ENCODE measurements at places on chromosomes 1 and 21.

GRCh38 chr1:205313563-205314308 lies 7.8 kb downstream of the NUAK2 start:
- peak; percentile 32 for DNase-seq

DNA sequence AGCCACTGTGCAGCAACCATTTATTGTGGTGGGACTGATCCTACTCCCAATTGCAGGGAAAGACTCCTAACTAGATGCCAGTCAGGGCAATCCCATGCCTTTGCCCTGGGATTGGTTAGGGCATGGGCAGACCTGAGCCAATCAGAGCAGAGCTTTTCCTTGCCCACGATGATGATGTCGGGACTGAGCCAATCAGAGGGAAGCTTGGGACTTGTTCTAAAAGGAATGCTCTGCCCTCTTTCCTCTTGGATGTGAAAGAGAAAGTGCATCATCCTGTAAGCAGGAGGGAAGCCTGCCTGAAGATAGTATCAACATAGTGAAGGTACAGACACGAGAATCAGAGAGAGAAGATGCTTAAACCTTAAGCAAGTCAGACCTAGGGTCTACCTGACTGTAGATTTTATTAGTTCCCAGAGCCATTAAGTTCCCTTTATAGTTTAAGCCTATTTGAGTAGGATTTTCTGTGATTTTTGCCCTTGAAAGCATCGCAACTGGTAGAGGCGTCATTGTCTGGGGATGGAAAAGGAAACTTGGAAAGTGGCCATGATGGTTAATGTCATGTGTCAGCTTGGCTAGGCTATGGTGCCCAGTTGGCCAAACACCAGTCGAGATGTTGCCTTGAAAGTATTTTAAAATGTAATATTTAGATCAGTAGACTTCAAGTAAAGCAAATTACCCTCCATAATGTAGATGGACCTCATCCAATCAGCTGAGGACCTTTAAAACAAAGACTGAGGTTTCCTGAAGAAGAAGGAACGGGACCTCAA lies 19.9 kb downstream of the IRF2BP2 start:
- no peak for DNase-seq

GRCh38 chr1:152941037-152941711 lies 5.8 kb upstream of the SPRR5 start:
- no peak for DNase-seq

DNA sequence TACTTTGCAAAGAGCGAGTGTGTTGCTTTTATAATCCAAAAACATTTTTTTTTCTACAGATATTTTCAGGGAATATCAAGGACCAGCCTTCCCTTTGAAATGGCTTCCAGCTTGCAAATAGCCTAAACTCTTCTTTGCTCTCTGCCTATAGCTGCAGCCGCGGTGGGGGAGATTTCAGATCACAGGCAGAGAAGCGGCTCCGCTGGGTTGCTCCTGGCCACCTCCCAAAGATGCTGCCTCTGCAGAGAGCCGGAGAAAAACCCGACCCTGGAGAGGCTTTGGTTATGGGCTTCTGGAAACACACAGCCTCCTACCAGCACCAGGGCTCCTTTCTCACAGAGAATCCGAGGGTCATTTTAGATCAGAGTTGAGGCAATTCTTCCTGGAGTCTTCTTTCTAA lies 18.6 kb upstream of the PAX7 start:
- DNase-seq: no peak

DNA sequence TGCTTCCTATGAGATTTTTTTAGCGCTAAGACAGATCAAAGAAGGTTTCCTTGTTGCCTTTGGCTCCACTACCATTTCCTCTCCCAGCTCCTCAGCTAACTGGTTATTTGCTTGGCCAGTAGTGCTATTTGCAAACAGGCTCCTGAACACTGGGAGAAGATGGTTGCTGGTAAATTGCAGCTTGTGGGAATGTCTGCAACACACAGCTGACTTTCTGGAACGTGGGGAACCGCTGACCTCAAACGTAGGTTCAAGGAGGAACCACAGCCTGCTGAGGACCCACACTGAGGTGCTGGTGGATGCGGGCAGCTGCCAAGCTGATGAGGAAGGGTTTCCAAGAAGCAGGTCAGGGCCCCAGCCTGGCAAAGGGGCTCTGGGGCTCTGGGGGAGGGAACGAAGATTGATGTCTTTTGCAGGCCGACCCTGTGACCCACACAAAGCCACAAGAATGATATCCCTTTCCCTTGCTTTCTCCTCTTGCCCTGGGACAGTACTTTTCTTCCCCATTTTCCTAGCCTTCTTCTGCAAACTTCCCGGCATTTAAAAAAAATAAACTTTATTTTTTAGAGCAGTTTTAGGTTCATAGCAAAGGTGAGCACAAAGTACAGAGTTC lies 24.8 kb downstream of the GNG4 start:
- DNase-seq: no peak

GRCh38 chr1:52672946-52673345 lies 25.2 kb downstream of the COA7 start:
- no peak for DNase-seq

GRCh38 chr1:50750021-50750619 lies 209.9 kb downstream of the FAF1 start:
- no peak for DNase-seq

DNA sequence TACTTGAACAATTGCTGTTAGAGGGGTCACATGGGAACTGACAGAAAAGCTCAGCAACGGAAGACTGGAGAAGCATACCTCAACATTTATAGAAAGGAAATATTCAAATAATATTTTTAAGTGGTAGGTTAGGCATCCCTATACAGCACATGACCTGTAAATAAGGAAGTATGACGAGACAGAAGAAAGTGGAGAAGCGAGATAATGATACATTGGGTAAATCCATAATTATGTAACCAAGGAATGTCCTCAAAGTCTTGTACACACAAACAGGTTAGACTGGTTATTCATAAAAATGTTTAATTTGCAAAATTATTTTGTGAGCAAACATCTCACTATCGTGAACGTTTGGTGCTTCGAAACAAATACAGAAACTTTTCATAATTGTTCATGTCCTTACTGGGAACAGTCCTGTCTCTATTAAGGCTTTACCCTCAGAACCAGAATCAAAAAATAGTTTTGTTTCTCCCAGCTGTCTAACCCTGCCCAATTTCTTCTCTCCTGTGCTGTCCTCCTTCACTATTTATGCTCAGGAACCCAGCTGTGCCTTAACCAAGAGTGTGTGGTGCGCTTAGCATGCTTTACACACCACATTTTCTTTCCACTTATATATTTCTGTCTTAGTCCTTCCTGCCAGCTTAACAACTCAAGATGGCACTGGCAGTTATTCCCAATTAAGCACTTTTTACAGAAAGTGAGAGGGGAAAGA lies 10.2 kb downstream of the KMO start:
- no peak for DNase-seq

GRCh38 chr1:212007886-212008285 lies 27.5 kb downstream of the INTS7 start:
- DNase-seq: no peak

DNA sequence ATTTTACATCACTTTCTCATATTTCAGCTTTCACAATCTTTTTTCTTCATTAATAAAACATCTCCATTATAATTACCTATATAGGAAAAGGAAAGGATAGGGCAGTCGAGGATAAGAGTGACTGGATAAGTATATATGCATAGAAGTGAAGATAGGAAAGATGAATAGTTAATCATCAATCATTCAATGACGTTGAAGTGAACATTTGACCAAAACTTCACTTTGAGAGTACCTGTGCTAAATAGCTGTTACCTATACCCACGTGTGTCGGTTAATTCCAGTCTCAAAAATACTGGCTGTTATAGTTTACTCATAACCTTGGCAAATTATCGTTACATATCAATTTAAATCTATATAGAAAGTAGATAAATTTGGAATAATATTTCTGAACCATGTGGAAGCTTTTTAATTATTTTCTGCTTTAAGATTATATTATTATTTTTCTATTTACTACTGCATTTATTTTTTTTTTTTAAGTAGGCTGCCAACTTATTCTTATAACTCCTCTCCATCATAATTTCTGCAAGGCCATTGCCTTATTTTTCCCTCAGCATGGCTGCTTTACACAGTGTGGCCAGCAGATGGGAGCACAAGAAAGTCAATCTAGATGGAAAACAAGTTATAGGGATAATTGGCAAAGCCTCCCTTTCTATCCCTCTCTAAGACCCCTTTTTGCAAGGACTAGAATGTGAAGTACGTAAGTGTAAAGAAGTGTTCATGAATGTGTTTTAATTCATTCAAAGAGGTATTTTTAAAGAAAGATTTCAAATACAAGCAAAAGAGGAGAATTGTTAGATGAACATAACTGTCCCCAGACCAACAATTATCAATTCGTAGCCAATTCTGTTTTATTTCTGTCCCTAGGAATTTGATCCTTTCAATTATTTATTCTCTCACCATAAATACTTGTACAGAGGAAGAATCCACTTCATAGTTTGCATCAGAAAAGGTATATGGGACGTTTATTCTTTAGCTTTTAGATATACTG lies 290.4 kb downstream of the KCNT2 start:
- DNase-seq: no peak

GRCh38 chr1:174797398-174797797 lies 202.3 kb upstream of the CACYBP start:
- no peak for DNase-seq

GRCh38 chr1:230048322-230048721 lies 18.7 kb upstream of the GALNT2 start:
- DNase-seq: no peak

DNA sequence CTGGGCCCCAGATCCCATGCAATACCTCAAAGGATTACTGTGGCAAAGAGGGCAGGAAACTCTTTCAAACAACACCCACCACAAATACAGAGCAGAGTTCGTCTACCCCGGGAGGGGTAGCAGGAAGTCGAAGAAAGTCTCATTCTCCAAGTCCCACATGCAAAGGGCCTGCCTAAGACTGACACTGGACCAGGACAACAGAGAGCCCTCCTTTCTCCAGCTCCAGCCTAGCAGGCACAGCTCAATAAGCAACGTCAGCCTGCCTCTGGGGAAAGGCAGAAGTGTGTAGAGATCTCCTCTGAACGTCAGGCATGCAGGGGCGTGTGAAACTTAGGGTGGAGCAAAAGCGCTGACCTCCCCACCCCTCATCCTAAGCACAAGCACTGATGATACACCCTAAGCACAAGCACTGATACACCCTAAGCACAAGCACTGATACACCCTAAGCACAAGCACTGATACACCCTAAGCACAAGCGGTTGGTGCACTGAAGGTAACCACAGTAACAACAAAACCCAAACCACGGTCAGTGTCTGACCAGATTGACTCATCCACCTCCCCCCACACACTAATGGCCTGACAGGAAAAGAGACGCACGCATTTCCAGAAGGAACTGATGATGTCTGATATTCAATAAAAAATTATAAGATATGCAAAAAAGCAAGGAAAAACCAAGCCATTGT lies 1.3 kb downstream of the KRTAP12-3 start:
- no peak for DNase-seq

DNA sequence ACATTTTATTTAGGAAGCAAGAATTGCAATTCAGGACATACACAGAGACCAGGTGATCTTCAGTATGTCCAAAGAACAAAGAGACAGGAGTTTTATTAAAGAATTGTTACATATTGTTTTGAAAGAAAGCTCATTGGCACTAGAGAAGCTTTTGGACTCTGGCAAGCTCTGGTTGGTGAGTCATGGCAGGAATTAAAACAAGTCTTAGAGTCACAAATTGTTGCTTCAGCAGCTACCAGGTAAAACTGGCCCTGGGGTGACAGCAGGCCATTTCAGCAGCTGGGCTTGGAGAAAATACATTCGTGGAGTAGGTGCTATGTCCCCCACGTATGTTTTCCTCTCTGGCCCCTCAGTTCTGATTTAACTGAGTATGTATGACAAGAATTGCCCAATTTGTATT lies 58.8 kb downstream of the MAP3K21 start:
- no peak for DNase-seq

- DNase-seq: no peak
These were observed 55.2 kb downstream of the FAM163A start for GRCh38 chr1:179798213-179798863.

DNA sequence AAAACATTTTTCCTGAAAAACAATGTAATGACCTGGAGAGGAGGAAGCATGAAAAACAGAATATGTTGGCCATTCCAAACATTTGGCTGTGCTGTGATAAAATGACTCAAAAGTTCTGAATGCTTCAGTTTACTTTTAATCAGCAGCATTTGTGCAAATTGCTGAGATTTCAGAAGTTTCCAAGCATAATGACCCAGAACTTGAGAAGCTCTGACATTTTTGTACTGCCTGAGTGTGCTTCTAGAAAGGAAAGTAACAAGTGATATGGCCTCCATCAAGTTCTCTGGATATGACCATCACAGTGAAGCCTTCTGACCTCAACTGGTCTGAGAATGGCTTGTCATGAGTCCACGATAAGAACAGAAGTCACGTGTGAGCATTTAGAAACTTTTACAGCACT lies 283.4 kb upstream of the ZRANB2 start:
- DNase-seq: no peak

DNA sequence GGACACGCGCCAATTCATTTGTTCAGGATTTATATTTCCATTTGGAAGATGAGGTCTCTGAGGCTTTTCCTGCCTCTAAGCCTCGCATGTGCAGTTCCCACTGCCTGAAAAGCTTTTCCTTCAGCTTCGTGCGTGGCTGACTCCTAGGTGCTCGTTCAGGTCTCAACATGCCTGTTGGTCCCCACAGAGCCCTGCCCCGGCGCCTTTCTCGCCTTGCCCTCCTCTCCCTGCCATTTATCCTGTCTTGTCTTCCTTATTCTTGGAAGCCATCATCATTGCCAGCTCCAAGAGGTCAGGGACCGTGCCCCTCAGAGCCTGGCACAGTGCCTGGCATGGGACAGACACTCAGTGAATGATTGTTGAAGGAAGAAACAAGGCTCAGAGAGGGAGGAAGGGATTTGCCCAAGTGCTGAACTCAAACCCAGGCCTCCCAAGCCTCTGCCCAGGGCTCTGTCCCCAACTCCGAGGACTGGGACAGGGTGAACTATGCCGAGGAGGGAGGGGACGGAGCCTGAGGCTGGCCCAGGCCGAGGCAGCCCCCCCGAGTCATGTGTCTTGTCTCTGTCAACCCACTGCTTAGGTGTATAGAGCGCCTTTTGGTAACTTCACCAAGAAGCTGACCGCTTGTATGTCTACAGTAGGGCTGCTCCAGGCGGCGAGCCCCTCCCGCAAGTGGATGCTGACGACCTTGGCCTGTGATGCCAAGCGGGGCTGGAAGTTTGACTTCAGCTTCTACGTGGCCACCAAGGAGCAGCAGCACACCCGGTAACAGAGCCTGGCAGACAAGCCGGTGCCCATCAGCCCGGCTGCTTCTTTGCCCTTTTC lies 47.3 kb downstream of the DISP3 start:
- DNase-seq: peak; percentile 3

DNA sequence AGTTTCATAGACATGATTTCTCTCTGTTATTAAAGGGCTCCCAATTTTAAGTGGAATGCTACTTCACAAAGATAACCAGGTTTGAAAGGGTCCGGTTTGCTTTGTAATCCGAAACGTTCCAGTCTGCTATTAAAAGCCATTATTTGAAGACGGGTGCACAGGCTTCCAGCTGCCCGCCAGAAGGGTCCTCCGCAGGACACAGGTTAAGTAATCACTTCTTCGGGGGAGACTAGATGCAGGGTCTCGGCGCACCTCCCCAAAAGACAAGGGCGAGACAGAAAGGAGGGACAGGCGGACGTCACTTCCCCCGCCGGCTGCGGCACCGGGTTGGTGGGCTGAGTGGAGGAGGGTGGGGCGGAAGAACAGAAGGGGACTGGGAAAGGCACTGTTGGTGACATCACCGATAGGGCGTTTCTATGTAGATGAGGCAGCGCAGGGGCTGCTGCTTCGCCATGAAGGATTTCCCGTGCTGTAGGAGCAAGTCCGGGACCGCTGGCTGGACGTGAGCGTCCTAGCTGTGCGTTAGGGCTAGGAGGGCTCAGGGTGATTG lies 8.9 kb downstream of the RNU1-2 start:
- peak; percentile 100 for DNase-seq
